Hepatic stellate cell (primary cell): ENCODE measurements at places on chromosomes 2 and 18.

GRCh38 chr2:28164280-28164801 is 228.3 kb upstream of the FOSL2 start:
- DNase-seq: no peak

GRCh38 chr18:25102662-25103061 is 249.3 kb downstream of the ZNF521 start:
- no peak for DNase-seq

GRCh38 chr2:42156721-42157120 is 12.4 kb upstream of the EML4 start:
- DNase-seq: no peak

GRCh38 chr18:37611614-37612279 is 46.1 kb upstream of the CELF4 start:
- no peak for DNase-seq

- DNase-seq: no peak
Measured at GRCh38 chr2:152624805-152625204, 92.5 kb downstream of the PRPF40A start.

GRCh38 chr2:209380293-209380692 is 43.6 kb upstream of the MAP2 start:
- DNase-seq: no peak

DNA sequence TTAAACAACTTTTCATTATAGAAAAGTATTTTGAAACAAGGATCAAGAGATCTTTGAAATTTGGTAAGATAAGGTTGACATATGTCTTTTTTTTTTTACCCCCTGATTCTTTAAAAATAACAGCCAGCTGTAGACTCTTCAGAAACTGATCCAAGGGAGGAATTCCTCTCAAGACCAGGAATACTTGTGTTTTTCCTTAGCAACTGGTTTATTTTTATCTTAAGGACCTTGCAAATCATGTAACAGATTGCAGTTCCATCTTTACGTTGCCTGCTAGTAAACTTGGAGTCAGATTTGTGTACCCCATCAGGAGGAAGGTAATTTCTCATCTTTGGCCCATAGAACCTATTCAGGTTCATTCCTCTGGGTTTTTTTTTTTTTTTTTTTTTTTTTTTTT is 71.6 kb downstream of the BOLA3 start:
- DNase-seq: no peak

- no peak for DNase-seq
Measured at GRCh38 chr2:216758256-216759155, 63.2 kb upstream of the IGFBP5 start.

GRCh38 chr2:128312411-128312810 is 6.3 kb downstream of the HS6ST1 start:
- no peak for DNase-seq

DNA sequence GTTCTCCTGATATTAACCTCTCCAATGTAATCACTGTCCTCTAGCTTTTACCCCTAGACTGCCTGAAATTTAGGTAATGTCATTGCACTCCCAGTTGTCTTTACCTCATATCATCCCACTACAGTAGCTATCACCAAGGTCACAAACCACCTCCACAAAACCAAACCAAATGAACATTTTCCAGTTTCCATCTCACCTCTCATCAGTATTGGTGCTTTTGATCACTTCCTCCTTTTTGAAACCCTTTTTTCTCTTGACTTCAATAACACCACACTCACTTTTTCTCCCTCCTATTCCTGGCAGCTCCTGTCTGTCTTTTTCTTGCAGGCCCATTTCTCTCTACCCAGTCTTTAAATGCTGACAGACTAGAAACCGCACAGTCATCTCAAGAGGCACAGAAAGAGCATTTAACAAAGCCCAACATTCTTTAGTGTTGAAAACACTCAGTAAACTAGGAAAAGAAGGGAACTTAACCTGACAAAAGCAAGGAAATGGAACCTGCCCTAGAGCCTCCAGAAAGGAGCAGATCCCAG is 95.9 kb upstream of the SIX2 start:
- no peak for DNase-seq

GRCh38 chr2:153461453-153461852 is 17.1 kb downstream of the RPRM start:
- no peak for DNase-seq
